ENCODE measurements at places on chromosomes 5 and 9.

GRCh38 chr5:96994493-96994892 is 58.6 kb downstream of the LNPEP start:
- DNase-seq, result no peak

DNA sequence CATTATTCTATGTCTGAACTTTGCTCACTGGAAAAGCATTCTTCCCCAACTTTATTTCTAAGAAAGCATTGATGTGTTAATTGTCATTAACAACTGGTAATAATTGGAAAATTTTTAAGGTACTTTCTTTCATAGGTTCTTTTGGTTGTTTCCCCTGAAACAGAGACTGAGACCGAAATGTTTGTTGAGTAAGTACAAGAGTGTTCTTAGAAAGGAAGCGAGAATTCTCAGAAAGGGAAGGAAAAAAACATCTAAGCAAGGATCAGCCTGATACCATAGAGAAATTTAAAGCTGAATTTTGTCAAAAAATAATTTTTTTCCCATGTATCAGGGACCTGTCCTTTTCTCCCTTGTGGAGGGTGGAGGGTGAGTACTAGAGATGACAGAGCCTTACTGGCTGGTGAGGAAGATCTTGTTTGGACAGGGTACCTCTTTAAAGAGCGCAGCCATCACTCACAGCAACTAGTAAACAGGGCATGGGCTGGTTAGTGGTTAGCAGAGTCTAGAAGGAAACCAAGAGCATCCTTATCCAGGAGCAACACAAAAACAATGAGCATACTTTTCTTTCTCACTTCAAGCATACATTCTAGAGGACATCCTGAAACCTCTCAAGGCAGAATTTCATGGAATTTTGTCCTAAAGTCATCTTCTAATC is 898.5 kb downstream of the DNAH5 start:
- DNase-seq, result no peak

GRCh38 chr9:137606734-137607138 is 1.2 kb downstream of the ARRDC1 start:
- no peak for DNase-seq

- DNase-seq, result no peak
Measured at GRCh38 chr5:175690586-175690985, 32.7 kb downstream of the HRH2 start.

DNA sequence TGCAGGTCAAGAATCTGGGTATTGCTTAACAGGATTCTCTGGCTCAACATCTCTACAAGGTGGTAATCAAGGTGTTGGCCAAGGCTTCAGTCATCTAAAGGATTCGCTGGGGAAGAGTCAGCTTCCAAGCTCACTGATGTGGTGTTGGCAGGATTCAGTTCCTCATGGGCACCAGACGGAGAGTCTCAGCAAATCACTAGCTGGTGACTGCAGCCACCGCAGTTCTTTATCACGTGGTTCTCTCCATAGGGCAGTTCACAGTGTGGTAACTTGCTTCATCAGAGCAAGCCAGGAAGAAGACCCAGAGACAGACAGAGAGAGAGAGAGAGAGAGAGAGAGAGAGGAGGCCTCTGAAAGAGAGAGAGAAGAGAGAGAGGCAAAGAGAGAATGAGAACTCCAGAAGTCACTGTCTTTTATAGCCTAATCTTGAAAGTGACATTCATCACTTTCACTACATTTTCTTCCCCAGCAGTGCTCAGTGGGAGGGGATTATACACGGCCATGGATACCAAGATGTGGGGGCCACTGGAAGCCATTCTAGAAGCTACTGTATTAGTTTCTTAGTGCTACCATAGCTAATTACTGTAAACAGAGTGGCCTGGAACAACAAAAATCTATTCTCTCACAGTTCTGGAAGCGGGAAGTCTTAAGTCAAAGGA is 109.2 kb upstream of the SMIM23 start:
- no peak for DNase-seq

DNA sequence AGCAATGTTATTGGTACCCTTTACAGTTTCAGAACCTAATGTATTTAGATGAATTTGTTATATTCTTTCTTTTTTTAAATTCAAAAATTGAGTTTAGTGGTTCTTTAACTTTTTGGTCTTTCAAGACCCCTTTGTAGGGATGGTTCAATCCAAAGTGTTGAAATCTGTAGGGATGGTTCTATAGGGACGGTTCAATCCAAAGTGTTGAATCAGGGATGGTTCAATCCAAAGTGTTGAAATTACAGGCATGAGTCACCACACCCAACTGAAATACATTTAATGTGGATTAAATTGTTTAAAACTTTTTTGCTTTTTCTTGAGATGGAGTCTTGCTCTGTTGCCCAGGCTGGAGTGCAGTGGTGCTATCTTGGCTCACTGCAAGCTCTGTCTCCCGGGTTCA is 30.6 kb downstream of the SNX2 start:
- DNase-seq, result no peak

DNA sequence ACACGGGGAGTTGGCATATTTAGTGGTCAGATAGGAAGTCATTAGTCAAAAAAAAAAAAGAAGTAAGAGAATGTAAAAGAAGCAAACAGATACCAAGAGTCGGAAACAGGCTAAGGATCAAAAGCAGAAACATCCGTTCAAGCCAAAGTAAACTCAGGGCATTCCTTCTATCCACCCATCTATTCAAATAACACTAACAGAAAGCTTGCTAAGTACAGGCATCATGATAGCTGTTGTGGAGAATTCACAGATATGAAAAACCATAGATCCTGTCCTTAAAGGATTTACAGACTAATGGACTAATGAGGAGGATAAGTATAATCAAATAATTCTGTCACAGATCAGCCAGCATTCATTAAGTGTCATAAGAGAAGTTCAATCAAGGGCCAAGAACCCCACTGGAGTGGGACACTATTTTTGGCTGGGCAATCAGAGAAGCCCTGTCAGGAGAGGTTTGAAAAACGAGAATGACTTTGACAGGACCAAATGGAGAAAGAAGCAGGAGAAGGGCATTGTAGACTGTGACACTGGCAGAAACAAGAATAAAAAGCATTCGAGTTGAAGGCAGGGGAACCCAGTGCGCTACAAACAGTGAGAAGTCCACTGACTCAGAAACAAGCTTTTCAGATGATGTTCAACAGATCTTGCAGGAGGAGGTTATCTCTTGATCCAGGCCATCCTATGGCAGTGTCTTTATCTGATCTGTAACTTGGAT is 154.2 kb upstream of the TSLP start:
- DNase-seq, result no peak

DNA sequence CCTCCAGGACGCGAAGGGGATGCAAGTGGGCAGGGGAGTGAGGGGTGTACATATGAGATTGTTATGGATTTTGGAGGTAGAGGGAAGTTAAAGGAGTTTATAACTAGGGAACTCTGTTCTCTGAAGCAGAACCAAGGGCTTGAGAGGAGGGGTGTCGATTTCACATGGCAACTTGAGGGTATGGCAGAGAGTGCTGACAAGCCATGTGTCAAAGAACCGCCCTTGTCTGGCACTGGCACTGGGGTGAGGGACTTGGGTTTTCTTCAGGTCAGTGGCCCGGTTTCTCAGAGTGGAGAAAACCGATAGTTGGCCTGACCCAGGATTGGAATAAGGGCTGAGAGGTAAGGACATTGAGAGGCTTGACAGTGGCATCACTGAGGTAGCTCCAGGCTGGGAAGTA is 47.7 kb upstream of the TESK1 start:
- no peak for DNase-seq

GRCh38 chr5:108122702-108123101 is 259.2 kb downstream of the FBXL17 start:
- no peak for DNase-seq

DNA sequence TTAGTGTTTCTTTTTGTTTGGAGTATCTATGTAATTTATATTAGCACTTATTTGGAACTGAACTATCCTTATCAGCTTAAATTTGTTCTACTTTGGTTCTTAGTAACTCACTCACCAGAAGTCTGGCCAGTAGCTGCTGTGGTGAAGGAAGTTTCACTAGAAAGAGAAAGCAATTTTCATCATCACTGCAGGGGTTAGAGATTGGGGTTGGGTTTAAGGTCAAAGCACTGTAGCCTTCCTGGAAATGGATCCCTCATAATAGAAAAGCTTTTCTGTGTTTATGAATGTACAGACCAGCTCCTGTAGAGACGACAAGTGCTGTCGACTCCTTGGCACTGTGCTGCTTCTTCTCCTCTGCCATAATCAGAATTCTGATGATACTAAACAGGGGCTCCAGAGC is 22.2 kb downstream of the MROH2B start:
- DNase-seq, result no peak
